Fibroblast of mammary gland (primary cell): ENCODE measurements at places on chromosomes 2 and 18.

GRCh38 chr2:192357217-192357616 is 162.5 kb upstream of the TMEFF2 start:
- peak; percentile 22 for DNase-seq

- DNase-seq = no peak
Measured at GRCh38 chr18:24799720-24800119, 339.3 kb downstream of the HRH4 start.

GRCh38 chr2:200222791-200223190 is 83.7 kb upstream of the SPATS2L start:
- DNase-seq = no peak

DNA sequence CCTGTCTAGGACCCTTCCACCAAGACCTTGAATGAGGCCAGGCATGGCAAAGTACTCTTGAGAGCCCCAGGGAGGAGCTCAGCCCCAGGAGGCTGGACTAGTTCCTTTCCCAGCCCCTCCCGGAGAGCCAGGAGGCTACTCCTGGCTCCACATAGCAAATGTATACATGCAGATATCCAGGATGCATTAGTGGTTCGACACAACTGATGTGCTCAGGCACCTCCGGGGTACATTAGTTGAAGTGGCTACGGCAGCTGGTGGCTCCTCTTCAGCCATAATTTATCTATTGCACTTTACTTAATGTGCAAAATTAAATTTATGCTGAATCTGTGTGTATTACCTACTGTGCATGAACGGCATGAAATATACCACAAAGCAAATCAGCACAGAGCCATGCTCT is 182.8 kb upstream of the MEIS1 start:
- no peak for DNase-seq

DNA sequence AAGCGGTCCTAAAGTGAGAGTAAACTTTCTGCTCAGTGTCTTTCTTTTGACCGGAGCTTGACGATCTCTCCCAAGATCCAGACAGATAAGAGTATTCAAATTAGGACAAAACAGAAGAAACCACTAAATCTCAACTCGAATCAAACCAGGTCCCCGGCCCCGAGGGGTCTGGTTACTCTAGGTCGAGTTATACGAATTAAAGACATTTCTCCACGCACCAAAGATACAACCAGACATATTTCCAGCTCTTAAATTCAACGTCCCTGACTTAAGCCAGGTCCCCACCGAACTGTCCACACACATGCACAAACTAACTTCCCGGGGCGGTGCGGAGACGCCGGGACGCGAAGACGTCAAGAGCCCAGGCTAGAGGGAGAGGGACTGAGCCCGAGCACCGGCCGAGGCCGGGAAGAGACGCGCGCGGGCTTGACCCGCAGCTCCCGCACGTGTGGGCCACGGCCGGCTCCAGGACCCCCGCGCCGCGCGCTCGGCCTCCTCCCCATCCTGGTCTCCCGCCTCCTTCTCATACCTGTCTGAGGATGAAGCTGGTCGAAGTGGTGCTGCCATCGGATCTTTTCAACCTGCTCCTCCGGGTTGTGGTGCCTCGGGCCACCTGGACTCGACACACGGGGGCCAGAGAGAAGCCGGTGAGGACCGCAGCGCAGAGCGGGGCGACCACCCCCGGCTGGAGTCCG is 896 bp downstream of the CACNB4 start:
- DNase-seq = peak; percentile 5

GRCh38 chr2:1605102-1606045 is 138.9 kb downstream of the PXDN start:
- peak; percentile 46 for DNase-seq

DNA sequence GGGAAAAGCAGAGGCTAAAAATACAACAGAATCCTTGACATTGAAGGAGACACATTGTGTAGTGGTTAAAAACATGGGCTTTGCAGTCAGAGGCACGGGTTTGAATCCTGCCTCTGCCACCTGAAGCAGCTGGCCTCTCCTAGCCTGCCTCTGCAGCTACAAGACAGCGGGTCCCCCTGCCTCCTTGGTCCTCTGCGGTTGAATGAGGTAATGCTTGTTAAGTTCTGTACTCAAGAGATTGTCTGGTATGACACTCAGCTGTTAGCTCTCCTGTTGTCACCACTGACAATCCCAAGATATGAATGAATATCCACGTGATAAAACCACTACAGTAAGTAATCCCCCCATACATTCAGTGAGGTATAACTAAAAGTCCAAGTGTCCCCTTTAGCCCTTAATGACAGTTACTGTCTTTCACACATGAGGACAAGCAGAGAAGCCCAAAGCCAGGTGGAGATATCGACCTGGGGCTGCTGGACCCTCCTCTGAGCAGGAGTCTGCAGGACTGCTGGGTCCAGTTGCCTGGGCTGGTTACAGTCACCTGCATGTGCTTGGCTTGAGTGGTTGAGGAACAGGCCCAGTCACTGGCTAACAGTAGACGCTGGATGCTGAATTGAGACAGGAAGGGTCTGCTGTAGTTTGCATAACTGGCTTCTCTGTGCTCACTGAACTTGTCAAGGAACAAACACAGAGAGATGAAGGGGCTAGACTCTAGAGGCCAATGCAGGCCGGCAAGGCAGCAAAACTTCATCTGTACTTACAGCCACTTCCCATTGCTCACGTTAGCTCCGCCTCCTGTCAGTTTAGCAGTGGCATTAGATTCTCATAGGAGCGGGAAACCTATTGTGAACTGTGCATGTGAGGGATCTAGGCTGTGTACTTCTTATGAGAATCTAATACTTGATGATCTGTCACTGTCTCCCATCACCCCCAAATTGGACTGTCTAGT is 85.5 kb downstream of the TGFA start:
- no peak for DNase-seq

- DNase-seq = no peak
Measured at GRCh38 chr18:48831113-48831759, 119.5 kb downstream of the SMAD7 start.

DNA sequence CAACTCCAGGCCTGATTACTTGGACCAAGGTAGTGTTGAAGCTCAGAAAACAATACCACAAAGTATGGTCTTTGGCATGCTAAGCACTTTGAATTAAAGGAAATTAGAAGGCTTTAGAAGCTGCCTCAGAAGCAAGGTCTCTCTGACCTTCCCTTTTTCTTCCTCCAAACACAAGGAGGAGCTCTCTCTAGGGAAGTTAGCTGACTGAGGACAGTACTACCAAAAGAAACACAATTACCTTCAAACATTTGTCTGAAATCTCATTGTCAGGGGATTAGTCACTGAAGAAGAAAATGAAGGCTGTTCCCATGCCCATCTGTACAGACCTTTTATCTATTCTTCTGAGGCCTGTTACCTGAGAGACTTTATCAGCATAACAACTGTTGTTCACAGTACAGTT is 279.3 kb downstream of the CDH20 start:
- peak; percentile 8 for DNase-seq

- DNase-seq = no peak
Measured at GRCh38 chr2:11495844-11496681, 30.1 kb upstream of the E2F6 start.

DNA sequence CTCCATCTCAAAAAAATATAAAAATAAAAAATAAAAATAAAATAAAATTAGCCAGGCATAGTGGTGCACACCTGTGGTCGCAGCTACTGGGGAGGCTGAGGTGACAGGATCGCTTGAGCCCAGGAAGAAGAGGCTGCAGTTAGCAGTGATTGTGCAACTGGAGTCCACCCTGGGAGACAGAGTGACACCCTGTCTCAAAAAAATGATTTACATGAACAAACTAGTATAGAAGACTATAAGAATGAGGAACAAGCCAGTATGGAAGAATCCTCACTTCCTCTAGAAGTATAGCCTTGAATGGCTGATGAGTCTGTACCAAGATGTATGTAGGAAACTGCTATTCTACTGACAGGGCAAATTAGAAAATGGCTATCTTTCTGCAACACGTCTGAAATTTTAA is 10.9 kb downstream of the YES1 start:
- no peak for DNase-seq

GRCh38 chr2:28828382-28828781 is 17.7 kb downstream of the SPDYA start:
- DNase-seq = peak; percentile 15

DNA sequence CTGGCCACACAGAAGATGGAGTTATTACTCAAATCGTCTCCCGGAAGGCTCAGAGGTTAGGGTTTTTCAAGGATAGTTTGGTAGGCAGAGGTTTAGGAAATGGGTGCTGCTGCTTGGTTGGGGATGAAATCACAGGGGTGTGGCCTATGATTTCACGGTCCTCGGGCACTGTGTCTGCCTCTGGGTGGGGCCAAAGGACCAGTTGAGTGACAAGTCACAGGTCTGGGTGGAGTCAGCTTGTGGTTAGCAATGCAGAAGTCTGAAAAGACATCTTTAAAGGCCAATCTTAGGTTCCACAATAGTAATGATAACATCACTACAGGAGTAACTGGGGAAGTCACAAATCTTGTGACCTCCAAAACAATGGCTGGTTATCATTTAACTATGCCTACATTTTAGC is 387.8 kb downstream of the ZNF521 start:
- DNase-seq = peak; percentile 36

DNA sequence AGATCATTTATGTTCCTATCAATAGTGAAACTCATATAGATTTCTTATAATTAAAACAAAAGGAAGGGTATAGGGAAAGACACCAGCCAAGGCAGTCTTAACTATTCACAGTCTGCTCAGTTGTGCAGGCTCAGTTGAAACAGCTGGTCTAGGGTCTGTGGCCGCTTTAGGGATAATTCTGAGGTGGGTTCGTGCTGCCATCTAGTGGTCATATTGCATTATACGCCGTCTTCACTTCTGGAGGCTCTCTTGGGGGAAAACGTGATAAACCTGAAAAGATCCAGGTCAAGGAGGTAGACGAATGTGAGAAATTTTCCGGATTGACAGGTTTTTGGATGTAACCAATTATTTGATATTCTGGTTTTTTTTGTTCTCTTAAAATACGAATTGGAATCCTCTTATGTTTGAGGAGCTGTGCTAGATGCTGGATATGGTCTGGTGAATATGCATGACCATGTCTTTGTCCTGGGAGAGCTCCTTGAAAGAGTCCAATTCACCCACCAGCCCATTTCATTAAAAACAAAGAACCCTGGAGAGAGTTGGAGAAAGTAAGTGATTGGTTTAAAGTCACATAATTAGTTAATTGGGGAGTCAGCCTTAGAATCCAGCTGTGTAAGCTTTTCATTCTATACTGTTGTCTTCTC is 492.4 kb downstream of the PLCL1 start:
- DNase-seq = peak; percentile 54

GRCh38 chr2:240360645-240361475 is 74.6 kb upstream of the GPC1 start:
- DNase-seq = no peak

- DNase-seq = no peak
Measured at GRCh38 chr18:1511619-1512311, 607.1 kb downstream of the ADCYAP1 start.

DNA sequence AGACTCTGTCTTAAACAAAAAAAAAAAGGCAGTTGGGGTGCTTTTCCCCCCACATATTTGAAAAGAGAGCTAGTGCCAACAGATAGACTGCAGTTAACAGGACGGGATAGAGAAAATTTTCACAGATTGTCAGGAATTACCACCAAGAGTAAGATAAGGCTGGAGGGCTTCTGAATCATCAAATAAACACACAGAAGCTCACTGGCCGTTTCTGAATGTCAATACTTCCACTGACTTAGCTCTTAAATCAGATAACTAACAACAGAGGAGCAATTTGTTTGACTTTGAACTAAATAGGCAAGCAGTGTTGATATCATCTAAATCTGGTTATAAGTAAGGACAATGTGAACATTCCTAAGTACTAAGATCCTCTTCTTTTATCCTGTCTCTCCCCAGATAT is 34.7 kb downstream of the PIEZO2 start:
- DNase-seq = no peak

GRCh38 chr2:79621755-79622154 is 108.9 kb downstream of the CTNNA2 start:
- no peak for DNase-seq

DNA sequence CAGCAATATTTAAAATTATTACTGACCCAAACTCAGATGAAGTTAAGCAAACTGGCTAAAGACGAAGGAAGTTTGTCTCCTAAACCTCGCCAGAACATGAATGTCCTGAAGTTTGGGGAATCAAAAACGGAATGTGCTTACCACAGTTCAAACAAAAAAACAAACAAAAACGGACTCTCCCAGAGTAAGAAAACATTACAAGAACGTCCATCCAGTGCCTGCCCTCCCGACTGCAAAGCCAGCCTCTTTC is 1.1 kb downstream of the KANSL1L start:
- no peak for DNase-seq

DNA sequence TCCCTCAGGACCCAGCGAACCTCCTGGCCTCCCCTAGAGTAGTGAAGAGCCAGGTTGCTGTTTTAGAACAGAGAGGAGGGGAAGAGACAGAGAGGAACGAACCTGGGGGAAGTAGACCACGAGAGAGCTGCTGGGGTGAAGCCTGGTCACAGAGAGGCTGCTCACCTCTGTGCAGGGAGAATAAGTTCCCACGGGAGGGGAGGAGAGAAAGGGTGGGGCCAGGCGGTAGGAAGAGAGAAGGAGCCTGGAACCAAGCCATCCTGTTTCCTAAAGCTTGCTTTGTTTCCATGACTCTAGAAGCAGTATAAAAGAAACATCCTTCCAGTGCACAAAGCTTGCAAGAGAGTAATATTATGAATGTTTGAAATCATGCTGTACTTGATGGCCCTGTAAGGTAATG is 147.9 kb downstream of the MYT1L start:
- no peak for DNase-seq
